ENCODE measurements at places on chromosomes 12 and 14. TPM values are rescaled to one million over a fixed set of nuclear protein-coding genes. Genes with fewer than 3 reads are reported as not detected.

DNA sequence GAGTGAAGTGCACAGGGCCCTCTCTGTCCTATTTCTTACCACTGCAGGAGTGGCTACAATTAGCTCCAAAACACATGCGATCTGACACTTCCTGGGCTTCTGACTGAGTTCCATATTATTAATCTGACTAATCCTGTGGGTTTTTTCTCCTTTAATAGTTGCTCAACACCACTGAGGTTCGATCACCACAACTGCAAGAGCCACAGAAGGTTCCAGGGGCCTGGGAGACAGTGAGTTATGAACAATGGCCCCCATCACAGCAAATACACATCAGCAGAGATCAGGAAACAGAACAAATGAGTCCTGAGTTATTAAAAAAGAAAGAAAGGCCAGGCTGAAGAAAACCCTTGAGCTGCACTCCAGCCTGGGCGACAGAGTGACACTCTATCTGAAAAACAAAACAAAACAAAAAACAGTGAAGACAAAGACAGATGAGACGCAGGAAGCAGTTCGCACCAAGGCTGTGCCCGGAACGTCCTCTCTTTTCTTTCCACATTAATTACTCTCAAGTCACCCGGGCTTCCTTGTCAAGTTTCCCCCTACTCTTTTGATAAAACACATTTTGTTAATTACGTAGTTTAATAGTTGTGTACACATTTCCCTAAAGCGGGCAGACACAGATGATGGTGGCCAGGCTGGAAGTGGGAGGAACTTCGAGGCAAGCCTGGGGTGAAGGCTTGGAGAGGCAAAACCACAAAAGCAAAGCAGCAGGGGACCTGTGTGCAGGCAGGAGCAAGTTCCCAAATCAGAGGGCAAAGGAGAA lies 42.7 kb downstream of the CDC42BPB start:
- DNase-seq: no peak

- no peak for DNase-seq
These were observed 1.3 kb downstream of the LRRK2 start for GRCh38 chr12:40225984-40226602.

DNA sequence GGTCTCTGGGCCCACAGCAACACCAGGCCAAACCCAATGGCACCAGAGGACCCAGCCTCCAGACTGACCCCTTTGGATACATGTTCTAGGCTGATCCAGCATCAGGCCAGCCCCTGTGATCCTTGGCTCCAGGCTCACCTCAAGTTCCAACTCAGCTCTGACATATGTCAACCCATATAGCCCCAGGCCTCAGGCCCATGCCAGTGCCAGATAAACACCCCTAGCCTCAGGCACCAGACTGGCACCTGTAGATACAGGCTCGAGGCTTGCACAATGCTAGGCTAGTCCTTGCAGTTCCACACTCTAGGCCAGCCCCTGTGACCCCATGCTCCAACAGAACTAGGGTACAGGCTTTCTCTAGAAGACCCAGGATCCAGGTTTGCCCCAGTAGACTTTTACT lies 287.5 kb downstream of the KCNC2 start:
- no peak for DNase-seq

The TMPRSS12 gene
- total RNA-seq: not detected

The CPNE6 gene
- total RNA-seq: not detected

All from activated naive CD4-positive, alpha-beta T cell treated with anti-CD3 and anti-CD28 coated beads for 36 hours (primary cell).